ENCODE measurements at places on chromosomes 7 and 10. TPM values are rescaled to one million over a fixed set of nuclear protein-coding genes. Genes with fewer than 3 reads are reported as not detected.

ZNF716 gene
- total RNA-seq, result not detected

DNA sequence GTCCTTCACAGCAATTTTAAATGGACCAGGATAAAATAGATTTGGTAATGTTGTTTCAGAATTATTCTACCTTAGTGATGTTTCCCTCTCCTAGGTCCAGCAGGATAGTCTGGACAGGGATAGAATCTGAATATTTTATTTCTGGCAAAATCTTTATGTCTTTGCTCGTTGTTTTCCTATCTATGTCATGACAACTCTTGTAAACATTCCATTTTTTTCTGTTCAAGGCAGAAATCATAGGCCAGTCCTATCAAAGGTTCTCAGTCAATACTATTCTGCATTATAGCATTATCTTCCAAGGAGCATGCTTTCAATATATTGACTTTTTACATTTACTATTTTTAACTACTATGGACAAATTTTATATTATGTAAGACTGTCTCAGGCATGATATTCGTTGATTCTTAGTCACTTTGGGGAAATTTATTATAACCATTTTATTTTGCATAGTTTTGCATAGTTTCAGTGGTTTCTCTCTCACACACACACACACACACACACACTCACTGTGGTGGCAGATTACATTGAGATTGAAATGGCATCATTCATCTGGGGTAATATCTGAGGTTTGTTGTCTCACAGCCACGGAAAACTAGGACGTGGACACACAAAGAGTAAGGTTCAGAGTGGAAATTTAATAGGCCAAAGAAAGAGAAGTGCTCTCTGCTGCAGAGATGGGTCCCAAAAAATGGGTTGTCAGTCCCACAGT, 17.2 kb downstream of the TAS2R60 start:
- DNase-seq, result no peak

DNA sequence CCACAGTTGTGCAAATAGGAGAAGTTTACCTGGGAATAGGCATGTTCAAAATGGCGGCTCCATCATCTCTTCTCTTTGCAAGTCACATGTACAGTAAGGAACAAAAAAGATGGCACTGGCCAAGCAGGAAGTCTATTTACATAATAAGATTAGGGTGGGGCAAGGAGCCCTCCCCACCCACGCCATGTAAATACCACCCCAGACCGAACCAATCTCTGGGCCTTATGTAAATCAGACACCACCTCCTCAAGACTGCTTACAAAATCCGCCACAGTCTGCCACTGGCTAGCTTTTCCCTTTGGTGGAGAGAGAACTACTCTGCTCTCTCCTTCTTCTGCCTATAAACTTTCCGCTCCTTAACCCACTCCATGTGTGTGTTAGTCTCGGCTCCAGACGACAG, 1496.3 kb downstream of the REEP3 start:
- DNase-seq, result no peak

DNA sequence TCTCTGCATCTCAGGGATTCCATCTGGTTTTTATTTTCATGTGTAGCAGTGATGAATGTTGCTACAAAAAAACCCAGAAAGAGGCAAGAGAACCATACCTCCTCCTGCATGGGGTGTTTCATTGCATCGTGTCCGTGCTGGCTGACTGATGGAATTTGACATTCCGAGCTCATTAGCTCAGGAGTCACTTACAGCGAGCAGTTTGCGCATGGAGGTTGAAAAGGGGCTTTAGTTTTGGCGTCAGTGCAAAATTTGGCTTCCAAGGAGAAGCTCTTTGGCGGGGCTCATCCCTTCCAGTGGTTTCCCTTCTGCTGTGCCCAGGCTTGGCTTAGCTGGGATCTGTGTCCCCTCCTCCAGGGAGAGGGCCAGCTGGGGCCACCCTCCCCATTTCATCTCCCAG, 25.8 kb downstream of the EMX2 start:
- DNase-seq, result no peak

DNA sequence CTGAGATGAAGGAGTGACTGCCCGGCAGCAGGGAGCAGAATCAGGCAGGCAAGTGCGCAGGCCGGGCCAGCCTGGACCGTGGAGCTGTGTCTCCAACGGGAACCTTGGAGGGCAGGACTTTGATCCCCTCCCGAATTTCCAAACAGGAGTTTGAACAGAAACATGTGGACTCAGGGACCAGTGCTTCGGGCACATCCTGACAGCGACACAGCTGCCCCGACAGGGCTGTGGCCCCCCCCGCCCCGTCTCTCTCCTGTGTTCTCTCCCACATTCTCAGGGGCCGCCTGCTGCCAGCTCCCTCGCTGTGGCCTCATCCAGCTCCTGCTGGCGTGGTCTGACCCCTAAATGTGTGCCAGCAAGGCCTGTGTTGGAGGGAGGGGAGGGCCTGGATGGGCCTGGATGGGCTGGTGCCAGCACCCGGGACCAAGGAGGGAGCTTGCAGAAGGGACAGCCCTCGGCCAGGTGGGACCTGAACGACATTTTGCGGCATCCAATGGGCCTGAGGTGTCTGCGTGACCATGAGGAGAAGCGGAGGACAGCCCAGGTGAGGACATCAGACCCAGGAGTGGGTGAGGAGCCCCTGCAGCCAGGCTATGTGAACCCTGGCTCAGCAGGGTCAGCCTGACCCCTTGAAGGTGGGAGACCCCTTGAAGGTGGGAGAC, 222.9 kb downstream of the DNAJB6 start:
- no peak for DNase-seq

GRCh38 chr7:95686109-95686508, 86.2 kb upstream of the DYNC1I1 start:
- no peak for DNase-seq
